Muscle of arm (tissue), 14 donors: ENCODE measurements at places on chromosomes 7 and 10.

DNA sequence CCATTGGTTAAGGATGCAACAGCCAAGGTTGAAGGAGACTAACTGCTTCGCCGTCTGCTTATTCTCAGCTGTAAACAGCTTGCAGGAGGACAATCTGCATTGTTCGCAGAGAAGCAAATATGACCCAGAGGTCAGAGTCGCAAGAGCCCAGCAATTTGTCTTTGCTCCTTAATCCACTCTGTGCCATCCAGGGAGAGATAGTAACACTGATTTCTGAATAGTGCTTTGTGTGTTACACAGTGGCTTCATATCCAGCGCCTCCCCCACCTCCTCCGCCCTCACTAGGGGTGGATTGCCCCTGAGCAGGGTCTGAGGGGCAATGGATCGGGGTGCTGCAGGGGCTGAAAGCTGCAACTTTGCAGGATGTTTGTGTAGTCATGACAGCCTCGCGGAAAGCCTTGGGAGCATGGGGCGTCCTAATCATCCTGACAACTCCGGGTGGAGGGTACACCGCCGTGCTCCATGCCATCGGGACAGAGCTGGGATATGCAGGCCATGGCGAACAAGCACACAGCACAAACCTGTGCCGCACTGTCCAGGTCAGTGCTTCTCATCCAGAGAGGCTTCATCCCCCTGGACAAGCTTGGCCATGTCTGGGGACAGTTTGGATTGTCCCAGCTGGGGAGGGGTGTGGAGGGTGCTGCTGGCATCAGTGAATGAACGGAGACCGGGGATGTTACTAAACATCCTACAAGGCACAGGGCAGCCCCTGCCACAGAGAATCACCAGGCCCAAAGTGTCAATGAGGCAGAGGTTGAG is 103.1 kb upstream of the INSIG1 start:
- DNase-seq, result no peak

DNA sequence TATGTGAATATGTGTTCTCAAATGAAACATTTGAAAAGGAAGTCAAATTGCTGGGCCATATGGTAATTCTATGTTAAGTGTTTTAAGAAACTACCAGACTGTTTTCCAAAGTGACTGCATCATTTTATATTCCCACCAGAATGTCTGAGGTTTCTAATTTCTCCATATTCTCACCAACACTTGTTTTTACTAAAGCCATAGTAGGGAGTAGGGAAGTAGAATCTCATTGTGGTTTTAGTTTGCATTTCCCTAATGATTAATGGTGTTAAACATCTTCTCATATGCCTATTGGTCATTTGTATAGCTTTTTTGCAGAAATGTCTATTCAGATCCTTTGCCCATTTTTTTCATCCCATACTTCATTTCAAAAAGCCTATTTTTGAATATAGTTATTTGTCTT is 9.1 kb upstream of the SEMA4G start:
- no peak for DNase-seq

DNA sequence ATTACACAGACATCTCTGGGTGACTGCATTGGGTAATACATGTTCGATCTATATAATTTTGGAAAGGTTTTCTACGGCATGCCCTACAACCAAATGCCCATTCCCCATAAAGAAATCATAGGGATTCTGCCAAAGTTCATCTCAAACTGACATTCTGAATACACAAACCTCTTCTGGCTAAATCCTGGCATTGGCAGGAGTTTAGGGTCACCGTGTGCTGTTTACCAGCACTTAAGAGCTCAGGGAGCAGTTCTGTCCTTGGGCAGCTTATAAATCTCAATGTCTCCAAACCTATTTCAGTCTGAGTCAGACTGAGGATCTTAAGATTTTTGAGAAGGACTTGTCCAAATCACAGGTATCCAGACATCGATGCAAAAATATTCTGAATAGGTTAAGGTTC is 809.6 kb upstream of the LRRN3 start:
- DNase-seq, result no peak

DNA sequence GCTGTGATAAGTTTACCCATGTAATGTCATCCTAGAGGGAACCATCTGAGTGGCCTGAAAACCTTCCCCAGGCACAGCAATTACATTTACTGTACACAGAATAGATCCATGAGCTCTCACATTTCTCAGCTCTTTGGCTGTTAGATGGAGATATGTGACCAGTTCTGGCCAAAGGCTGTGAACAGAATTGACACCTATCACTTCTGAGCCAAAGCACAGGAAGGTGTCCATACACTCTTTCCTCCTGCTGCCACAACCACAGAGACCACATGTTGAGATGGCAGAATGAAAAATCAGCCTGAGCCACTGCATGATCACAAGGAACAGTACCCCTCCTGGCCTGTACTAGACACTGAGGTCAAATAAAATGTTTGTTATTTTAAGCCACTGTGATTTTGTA is 44.3 kb upstream of the ATOH7 start:
- DNase-seq, result no peak

DNA sequence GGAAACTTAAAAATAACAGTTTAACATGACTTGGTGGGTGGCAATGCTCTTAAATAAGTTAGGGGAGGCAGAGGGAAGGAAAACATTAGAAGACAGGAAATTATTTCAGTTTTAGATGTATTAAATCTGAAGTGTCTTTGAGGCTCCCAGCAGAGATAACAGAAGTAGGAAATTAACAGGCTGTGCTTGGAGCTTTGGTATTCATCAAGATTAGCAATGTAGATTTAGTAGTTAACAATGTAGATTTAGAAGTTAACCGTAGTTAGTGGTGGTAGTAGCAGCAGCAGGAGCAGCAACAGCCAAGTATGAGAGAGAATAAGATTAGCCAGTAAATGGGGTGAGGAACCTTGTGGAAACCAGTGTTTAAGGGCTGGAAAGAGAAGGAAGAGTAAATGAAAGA is 48.7 kb upstream of the UBN2 start:
- DNase-seq, result no peak

GRCh38 chr10:662223-662605 is 27.3 kb downstream of the DIP2C start:
- DNase-seq, result no peak

DNA sequence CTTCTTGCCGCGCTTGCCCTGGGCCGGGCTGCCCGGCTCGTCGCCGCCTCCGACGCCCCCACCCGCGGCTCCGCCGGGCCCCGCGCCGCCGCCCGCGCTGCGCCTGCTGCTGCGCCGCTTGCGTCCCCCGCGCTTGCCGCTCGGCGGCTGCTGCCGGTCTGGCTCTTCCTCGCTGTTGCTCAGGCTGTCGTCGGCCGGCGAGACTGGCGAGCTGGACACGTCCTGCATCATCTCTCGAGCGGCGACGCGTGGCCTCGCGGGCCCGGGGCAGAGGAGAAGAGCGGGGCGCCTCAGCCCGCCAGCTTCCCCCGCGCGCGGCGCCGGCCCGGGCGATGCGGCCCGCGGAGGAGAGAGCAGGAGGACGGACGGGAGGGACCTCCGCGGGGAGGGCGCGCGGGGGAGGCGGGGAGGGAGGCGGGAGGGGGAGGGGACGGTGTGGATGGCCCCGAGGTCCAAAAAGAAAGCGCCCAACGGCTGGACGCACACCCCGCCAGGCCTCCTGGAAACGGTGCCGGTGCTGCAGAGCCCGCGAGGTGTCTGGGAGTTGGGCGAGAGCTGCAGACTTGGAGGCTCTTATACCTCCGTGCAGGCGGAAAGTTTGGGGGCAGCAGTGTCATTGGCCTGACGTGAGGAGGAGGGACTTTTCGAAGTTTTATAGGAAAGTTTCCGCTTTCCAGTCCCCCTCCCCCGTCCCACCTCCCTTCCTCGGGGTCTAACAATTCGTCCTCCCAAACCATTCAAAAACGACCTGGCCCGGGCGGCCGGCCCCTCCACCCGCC is at the start of gene TWIST1:
TSS of gene TWIST1 (minus strand) at position 546 of the 779 bp plus-strand sequence. CDS start at position 231, 315 bp downstream.
- DNase-seq, result peak; percentile 94

DNA sequence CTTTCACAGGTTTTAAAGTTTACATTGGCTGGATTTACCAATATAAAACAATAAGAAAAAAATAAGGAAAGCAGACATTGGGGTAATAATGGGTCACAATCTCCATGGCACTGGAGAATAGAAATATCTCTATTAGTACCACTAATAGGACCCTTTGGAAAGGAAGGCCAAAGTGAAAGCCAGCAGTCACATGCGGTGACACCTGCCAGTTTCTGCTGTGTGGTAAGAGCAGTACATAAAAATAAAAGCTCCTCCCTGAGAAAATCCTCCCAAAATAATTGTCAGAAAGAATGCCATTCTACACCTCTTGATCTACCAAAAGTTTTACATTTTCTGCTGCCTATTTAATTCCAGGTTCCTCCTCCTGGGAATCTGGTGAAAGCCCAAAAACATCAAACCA is 30.4 kb upstream of the SLC13A1 start:
- no peak for DNase-seq

DNA sequence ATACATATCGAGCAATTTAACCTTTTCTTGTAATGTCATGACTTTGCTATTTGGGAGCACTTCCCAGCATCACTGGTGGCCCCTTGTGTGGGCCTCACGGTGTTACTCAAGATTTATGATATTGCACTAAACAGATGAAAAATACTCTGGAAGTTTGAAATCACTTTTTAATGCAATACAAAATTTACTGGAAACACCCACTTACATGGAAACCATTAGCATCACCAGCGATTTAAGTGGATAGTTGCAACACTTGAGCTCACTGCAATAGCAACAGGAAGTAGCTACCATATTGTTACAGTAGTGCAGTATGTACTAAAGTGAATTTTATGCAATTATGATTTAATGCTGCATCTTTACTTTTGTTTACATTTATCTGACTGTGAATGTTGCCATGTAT is 184.4 kb downstream of the MDFIC start:
- DNase-seq, result no peak

GRCh38 chr7:93985101-93985500 is 19.1 kb downstream of the BET1 start:
- no peak for DNase-seq

DNA sequence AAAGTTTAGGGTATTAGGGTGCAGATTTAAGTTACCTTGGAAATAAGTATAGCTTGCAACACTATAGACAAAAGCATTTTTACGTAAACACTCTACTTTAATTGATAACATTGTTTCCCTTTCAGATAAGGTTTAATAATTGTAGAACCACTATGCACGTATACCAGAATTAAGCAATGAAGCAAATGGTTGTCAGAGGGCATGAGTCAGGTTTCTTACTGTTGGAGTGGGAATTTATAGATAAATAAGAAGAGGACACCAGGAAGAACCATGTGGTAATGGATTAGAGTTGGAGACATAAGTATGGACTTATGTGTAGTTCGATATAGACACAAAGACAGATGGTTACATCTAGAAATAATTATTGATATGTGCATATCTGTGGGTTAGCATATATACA is 355.6 kb downstream of the ETV1 start:
- DNase-seq, result no peak

GRCh38 chr7:15764010-15764409 is 77.5 kb upstream of the MEOX2 start:
- no peak for DNase-seq

GRCh38 chr10:114876169-114876568 is 54.6 kb downstream of the FHIP2A start:
- no peak for DNase-seq

GRCh38 chr7:83001362-83002040 is 161.2 kb downstream of the PCLO start:
- no peak for DNase-seq

DNA sequence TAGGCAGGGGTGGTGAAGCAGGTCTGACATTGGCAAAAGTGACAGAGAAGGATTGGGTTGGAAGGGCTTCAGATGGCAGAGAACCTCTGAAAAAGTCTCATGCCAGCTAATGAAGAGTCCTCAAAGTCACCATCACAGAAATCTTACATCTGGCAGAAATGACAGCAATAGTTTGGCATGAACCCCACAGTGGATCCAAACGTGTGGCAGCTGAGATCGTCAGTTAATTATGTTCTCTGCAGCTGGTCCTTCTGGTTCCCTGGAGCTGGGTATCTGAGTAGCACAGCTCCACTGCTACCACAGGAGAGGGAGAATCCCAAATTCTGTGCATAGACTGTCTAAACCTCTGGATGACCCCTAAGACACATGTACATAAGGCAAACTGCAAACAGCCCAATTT is 73.4 kb downstream of the ALOX5 start:
- no peak for DNase-seq

DNA sequence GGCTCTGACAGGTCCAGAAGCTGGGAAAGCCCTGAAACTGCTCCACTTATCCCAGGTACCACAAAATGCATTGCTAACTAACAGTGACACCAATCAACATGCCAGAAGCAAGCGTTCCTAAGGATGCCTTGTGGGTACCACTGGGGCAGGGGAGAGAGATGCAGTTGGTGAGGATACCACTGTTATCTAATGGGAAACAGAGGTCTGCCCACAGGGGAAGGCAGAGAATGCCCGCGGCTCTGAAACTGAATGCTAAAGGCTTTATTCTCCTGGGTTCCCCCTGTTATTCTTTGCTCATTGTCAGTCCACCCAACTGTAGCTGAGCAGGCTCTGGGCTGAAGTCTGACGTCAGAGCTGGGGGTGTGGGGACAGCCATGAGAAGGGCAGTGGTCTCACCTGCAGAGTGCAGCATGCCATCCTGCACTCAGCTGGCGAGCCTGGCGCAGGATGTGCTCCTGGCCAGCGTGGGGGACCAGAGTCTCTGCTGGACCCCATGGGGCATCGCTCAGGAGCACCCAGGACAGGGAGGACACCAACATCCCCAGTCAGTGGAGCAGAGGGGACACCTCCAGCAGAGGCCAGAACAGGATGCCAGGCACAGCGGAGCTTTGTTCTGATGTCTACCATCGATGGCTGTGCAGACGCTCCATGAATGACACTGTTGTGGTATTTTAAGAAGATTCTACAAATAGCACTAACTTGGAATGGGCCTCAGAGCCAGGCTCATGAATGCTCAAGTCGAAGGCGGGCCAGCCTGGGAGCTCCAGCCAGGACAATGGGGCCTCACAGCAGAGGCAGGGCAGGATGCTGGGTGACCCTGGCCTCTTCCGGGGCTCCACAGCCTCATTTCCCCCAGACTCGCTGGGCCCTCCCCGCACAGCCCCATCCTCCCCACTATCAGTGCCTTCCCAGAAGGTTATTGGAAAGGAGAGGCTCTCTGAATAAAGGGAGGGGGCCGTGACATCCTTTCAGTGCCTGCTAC is 95.8 kb downstream of the ARHGAP22 start:
- DNase-seq, result no peak

DNA sequence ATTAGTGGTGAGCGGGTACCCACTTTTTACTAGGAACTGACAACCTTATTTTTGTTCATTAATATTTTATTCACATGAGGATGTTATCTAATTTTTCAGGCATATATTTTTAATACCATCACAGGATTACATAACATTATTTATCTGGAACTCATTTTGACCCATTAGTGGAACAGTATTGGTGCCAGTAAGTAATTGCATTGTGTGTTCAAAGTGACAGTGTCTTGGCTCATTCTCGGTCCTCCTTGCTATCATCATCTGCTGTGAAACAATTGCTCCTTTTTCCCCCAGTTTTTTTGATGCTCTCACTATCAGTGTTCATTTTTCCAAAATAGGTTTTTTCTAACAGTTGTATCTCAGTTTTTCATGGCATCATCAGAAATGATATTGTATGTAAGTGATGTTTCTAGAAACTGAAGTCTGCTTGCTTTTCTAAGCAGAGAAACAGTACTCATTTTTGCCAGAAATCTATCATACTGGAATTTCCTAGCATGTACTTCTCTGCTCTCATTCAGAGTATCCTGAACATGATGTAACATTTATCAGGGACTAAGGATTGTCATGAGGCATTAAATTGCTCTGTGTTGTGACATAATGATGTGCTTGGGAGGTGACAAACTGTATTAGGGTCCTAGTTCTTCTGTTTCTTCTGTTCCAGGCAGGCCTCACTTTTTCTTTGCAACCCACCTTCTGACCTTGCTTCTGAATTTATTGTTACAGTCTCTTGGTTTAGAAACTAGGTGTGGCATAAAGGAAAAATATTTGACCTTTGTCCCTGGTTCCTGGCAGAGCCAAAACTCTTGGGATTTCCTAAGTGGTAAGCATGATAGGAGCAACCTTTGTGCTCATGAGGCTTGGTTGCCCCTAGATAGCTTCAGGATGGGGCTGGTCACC is 4.2 kb downstream of the NUB1 start:
- DNase-seq, result no peak
